Activated CD8-positive, alpha-beta T cell treated with anti-CD3 and anti-CD28 coated beads for 36 hours (primary cell): ENCODE measurements at places on chromosomes 6 and 20.

GRCh38 chr6:112214739-112215269, 39.6 kb downstream of the LAMA4 start:
- no peak for DNase-seq

- peak; percentile 4 for DNase-seq
Measured at GRCh38 chr20:11912013-11912658, 5.6 kb upstream of the BTBD3 start.

GRCh38 chr6:95685822-95686221, 108.5 kb downstream of the MANEA start:
- DNase-seq = no peak

- DNase-seq = peak; percentile 5
Measured at GRCh38 chr6:138691595-138692057, 81.9 kb upstream of the CCDC28A start.

- DNase-seq = no peak
Measured at GRCh38 chr20:34017610-34018009, 23.9 kb downstream of the RALY start.

DNA sequence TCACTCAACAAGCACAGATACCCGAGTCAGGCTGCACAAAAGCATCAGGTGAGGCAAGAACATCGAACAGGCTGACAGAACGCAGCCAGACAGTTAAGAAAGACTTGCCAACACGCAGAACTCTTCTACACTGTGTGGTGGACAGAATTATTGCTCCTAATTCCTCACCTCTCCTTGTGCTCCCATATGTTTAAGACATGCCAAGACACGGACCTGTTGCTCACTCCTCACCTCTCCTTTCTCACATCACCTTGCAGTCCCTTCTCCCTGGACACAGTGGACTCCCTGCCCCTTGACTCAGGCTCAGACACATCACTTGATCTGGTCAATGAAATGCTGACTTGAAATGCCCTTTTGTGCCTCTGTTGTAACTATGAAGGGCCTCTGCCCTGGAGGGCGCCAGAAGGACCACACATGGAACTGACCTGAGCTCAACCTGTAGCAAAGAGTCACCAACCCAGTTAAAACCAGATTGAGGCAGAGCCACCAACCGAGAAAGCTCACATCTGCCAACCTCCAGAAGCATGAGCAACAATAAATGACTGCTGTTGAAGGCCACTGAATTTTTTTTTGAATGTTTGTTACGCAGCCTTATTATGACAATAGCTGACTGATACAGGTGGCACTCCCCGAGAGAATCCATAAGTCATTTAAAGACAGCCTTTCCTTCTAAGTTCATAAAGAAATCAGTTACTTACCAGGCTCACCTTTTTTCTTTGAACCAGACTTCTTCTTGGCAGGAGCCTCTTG, 24.0 kb downstream of the RRBP1 start:
- no peak for DNase-seq
